ENCODE measurements at places on chromosomes 6 and 20.

DNA sequence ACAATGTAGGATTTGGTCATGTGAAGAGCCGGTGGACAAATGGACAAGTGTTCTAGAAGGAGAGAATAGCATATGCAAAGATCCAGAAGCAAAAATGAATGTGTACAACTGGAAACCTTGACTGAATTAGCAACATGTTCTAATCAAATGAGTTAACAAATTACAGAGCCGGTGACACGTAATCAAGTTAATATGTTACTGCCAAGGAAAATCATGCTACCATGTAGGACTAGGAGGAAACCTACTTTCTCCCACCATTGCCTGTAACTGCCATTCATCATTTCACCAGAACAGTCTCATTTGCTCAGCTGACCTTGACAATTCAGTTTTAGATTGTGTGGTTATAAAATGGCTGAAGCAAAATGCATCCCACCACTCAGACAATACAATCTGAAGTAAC is 179.4 kb downstream of the KIF16B start:
- DNase-seq, result no peak

- DNase-seq, result peak; percentile 26
These were observed 1.9 kb downstream of the PPP1R18 start for GRCh38 chr6:30684386-30685156.

DNA sequence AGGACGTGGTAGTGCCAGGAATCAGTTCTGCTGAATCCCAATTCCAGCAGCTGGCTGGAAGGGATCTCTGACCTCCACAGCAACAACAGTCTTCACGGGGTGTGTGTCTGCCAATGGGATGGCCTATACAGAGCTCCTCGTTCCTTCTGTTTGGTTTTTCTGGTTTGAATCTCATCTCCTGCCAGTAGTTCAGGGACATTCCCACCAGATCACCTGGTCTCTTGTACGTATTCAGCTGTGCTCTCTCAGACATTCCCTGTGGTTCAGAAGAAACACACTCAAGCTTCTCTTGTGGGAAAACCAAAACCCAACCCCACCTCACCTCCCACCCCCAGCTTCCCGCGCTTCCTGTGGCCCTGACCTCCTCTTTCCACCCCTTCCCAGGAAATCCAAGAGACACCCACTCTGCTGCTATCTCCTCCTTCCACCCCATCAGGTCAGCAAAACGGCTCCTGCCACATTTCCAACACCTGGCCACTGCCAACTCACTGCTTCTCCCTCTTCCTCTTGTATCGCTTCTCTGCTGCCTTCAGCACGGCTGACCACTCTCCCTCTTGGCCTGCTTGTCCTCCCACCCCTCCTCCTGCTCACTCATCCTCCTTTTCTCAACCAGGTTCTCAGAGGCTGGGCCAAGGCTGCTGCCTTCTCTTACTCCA is 63.3 kb upstream of the PTGIS start:
- DNase-seq, result no peak

GRCh38 chr6:127976111-127976510 is 75.3 kb upstream of the THEMIS start:
- DNase-seq, result no peak

DNA sequence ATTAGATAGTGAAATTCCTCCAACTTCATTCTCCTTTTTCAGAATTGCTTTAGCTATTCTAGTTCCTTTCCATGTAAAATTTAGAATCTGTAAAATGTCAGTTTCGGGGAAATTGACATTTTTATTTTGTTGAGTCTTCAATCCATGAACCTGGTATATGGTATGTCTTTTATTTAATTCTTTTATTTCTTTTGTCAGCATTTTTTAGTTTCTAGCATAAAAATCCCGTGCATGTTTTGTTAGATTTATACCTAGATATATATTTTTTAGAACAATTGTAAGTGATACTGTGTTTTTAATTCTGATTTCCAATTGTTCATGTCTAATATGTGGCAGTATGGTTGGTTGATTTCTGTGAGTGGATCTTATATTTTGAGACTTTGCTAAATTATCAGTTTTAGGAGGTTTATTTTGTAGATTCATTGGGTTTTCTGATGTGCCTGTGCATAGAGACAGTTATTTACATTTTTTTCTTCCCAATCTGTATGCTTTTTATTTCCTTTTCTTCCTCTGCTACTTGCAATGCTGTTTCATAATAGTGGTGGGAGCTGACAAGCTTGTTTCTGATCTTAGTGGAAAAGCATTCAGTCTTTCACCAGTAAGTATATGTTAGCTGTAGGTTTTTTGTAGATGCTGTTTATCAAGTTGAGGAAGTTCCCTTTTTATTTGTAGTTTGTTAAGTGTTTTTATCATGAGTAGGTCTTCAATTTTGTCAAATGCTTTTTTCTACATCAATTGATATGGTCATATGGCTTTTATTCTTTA is 13.7 kb downstream of the TAB2 start:
- no peak for DNase-seq

- DNase-seq, result no peak
These were observed 97.9 kb upstream of the UST start for GRCh38 chr6:148648754-148649453.

Measured in effector CD8-positive, alpha-beta T cell (primary cell).